ENCODE measurements at places on chromosomes 2 and 18. TPM values are rescaled to one million over a fixed set of nuclear protein-coding genes. Genes with fewer than 3 reads are reported as not detected.

DNA sequence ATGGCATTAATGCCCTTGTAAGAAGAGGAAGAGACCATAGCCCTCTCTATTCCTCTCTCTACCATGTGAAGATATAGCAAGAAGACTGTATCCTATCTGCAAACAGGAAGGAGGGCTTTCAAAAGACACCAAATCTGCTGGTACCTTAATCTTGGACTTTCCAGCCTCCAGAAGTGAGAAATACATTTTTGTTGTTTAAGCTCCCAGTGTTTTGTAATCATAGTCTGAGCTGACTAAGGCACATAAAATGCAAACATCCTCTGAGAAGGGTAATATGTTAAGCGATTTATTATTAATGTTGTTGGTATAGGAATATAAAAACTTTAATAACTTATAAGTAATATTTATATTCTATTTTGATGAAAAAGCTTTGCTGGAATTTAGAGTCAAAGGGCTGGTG lies 559.8 kb downstream of the SUCLG1 start:
- H3K4me1 ChIP-seq = no peaks in the 10 kb centered on the region
- no peak overlapping the region for H3K27ac ChIP-seq
- no peak for DNase-seq
- H3K4me3 ChIP-seq = no peak overlapping the region

DNA sequence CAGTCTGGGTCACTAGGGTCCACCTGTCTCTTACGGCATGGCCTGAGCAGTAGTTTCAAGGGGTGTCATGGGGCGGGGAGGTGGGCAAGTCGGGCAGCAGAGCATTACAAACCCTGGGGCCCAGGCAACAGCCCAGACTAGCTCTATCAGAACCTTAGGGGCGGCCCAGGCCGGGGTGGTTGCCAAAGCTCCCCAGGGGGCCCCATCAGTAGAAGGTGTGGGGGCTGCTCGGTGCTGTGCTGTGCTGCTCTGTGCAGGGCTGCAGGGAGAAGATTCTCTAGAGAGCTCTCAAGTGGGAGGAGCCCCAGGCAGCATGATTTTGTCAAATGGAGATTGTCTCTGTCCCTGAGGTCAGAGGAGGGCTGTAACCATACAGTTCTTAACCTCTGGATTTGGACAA lies 36.4 kb upstream of the SLC14A1 start:
- H3K27me3 ChIP-seq = no peaks in the 10 kb centered on the region
- H3K36me3 ChIP-seq = peaks cover 4% of the 10 kb centered on the region
- H3K27ac ChIP-seq = peak overlapping the region; percentile 80
- DNase-seq = no peak

DNA sequence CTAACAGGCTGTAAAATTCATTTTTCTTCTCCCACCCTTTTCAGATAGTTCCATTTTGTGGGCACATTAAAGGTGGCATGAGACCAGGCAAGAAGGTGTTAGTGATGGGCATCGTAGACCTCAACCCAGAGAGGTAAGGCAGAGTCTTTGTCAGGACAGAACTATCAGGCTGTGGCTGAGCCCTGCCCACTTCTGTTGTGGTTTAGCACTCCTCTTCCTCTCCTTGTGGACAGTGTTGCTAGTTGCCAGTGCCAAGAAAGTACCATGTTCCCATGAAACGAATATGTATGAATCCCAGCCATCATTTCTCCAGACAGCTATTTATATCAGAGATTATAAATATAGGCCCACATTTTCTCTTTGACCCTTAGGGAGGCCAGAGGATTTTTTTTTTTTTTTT lies 1.6 kb downstream of the LGALSL start:
- no peak overlapping the region for H3K4me3 ChIP-seq
- H3K36me3 ChIP-seq = no peaks in the 10 kb centered on the region
- DNase-seq = no peak
- H3K27ac ChIP-seq = no peak overlapping the region
- H3K4me1 ChIP-seq = peaks cover 12% of the 10 kb centered on the region

DNA sequence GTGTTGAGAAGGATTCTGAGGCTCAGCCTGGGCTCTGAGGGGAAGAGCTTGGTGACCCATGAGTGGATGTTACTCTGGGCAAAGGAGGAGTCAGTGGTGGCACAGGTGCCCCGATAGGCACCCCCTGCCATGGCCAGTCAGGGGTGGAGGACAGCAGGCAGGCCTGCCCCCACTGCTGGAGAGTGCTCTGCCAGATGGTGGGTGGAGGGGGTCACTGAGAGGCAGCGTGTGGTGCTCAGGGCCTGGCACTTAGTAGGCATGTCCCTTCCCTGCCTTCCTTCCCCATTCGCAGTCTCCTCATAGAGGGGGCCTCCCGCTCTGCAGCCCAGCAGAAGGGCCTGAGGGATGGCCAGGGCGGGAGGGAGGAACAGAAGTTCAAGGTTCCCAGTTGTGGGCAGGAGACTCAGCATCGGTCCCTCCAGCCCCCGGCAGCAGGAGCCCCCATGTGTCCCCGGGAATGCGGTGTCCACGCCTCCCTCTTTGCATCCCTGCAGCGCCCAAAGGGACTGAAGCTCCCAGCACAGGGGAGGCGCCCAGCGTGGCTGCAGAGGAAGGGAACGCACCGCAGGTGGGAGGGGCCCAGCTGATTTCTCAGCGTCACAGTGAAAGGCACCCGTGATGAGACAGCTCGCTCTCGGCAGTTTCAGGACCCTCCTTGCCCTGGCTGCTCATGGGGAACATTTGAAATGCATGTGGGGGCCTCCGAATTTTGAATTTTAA lies 5.7 kb upstream of the SNED1 start:
- no peak for DNase-seq
- H3K27ac ChIP-seq = no peak overlapping the region
- H3K4me3 ChIP-seq = no peak overlapping the region
- no peaks in the 10 kb centered on the region for H3K27me3 ChIP-seq
- H3K4me1 ChIP-seq = peaks cover 1% of the 10 kb centered on the region

DNA sequence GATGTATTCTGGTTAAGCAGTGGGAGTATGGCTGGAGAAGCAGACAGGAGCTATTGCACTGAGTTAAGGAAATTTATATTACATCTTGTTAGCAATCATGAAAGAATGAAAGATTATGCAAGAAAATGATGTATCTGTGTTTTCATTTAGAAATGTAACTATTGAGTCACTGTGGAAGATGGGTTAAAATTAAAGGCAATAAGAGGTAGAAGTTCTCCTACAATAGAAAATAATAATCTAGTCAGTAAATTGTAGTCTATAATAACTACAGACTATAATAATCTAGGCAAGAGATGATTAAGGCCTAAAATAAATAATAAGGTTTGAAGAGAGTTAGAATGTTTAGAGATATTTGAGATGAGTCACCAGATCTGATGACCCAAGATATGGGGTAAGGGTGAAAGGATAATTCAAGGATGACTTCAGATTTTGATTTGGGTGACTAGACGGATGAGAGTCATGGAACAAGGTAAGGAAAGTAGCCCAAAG lies 371.9 kb upstream of the KCNH7 start:
- no peaks in the 10 kb centered on the region for H3K36me3 ChIP-seq
- H3K27ac ChIP-seq = no peak overlapping the region

DNA sequence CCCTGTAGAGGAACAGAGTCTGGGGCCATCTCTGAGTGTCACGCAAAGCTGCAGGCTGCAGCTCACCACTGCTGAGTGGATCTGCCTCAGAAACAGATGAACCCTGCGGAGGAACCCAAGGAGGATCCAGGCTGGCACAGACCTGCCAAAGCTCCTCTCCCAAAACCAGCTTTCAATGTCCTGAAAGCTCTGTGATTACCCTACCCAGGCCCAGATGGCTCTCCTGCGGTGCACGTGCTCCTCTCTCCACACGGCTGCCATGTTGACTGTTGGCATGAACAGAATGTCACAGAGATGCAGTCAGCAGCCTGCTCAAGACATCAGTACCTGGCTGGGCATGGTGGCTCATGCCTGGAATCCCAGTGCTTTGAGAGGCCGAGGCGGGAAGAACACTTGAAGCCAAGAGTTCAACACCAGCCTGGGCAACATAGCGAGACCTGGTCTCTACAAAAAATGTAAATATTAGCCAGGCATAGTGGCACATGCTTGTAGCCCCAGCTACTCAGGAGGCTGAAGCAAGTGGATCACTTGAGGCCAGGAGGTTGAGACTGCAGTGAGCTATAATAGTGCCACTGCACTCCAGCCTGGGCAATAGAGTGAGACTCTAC lies 216.8 kb downstream of the MGAT5 start:
- DNase-seq = no peak
- H3K36me3 ChIP-seq = no peaks in the 10 kb centered on the region
- no peak overlapping the region for H3K4me3 ChIP-seq
- no peaks in the 10 kb centered on the region for H3K4me1 ChIP-seq

SLC11A1 gene
- total RNA-seq = 6.5 TPM

RESP18 gene
- total RNA-seq = not detected

CNOT11 gene
- 46.3 TPM for total RNA-seq

DNA sequence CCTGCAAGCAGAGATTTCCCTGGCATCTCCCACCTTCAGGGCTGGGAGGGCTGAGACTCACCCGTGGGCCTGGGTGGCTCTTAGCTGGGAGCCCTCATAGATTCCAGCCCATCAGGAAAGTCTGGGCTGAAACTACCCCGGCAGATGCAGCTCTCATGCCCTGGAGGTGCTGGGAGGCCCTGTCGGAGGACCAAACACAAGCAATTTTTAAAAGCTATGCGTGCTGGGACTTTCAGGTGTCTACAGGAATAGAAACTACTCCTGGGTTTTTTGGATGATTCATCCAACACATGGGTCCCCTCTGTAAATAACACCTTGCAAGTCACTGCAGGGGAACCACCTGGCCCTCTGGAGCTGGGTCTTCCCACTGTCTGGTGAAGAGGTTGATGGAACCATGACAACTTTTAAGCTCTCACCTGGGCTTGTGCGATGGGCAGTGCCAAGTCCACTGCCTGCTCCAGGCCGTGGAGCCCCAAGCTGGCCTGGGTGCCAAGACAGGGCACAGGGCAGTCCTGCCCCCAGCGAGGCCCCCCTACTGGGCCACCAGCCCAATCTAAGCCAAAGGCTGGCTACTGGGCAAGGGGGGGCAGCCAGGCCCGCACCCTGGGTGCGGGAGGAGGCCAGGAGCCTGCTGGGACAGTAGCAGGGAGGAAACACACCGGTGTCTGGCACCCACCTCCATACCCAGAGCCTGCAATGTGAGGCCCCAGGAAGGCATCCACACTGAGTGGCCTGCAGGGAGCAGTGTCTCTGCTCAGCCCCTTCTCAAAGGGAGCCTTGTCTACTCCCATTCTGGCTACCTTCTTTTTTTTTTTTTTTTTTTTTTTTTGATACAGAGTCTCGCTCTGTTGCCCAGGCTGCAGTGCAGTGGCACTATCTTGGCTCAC lies 1.1 kb upstream of the GPR55 start:
- H3K4me3 ChIP-seq = no peak overlapping the region
- H3K36me3 ChIP-seq = no peaks in the 10 kb centered on the region
- H3K27ac ChIP-seq = no peak overlapping the region
- no peaks in the 10 kb centered on the region for H3K27me3 ChIP-seq

MAB21L4 gene
- total RNA-seq = not detected

GRCh38 chr2:201796478-201796865 lies 9.9 kb upstream of the CDK15 start:
- peaks cover 5% of the 10 kb centered on the region for H3K27me3 ChIP-seq
- no peaks in the 10 kb centered on the region for H3K4me1 ChIP-seq
- DNase-seq = no peak

DNA sequence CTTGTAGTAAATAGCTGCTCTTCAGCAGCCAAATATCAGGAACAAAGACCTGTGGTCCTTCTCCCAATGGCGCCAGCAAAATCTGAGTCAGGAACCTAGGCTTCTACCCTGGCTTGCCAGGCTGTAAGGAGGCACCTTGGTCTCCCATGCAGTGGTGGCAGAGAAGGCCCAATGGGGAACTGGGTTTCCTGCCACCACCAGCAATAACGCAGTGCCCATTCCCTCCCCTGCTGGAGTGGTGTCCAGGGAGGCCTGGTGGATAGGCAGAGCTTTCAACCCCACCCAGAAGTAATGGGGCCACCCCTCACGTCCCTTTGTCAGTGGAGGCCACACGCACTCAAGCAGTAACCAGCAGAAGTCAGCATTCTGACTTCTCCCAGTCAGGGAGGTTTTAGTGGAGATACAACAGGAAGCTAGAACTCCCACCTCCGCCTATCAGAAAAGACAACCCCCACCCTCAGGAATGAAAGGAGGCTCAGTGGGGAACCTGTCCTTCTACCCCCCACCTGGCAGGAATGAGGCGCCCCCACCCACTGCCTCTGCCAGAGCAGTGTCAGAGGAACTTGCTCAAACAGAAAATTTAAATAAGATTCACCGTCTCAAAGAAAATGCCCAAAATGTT lies 132.4 kb downstream of the COPS8 start:
- H3K4me3 ChIP-seq = no peak overlapping the region
- H3K36me3 ChIP-seq = no peaks in the 10 kb centered on the region

DNA sequence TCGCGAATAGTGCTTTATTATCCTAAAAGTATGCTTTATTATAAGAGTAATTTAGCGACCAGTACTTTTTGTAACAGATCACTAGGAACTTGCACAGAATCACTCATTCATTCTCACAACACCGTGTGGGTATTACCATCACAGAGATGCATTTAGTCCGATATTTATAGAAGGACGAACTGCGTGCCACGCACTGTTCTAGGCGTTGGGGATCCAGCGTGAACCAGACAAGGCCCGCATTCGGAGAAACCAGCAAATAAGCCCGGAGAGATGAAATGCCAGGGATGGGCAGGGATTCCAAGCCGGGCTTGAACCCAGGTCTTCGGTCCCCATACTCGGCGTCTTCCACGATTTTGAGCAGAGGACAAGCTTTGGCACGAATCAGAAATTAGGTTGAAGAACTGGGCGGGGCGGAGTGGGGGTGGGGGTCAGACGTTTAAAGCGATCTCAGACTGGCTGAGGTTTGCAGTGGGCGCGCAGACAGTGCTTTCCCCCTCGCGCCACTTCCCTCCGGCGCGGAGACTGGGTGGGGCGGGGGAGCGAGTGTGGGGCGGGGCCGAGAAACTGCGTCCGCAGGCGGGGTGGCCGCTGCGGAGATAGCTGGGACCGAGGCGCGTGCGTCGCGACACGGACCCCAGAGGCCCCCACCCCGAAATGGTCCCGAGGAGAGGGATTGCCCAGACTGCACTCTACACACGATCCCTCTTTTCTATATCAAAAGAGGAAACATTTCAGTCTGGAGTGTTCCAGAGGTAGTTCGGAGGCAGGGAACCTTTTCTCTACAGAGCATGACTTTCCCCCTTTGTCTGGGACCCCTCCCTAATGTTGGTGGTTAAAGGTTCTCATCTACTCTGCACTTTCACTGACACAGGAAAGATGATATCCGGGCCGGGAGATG lies 1.1 kb upstream of the CXCR4 start:
- peaks cover 25% of the 10 kb centered on the region for H3K36me3 ChIP-seq

IL36G gene
- total RNA-seq = not detected
